ENCODE measurements at places on chromosomes 5 and 9.

GRCh38 chr5:38775218-38775840, 70.5 kb upstream of the OSMR start:
- no peak for DNase-seq

DNA sequence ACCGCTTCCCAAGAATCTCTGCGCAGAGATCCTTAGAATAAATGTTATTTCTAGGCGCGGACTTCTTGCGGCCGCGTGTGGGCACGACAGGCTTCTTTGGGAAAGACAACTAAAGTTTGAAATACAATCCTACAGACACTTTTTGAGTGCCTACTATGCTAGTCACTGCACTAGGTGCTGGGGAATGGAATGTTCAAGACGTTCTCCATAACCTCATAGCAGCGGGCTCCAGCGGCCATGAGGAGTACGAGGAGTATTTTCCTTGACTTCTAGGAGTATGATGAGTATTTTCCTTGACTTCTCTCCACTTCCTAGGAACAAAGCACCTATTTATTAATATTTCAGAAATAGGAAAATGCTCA, 636 bp upstream of the PWWP2A start:
- no peak for DNase-seq

- DNase-seq: no peak
Measured at GRCh38 chr9:97906236-97906831, 16.0 kb downstream of the TRMO start.

DNA sequence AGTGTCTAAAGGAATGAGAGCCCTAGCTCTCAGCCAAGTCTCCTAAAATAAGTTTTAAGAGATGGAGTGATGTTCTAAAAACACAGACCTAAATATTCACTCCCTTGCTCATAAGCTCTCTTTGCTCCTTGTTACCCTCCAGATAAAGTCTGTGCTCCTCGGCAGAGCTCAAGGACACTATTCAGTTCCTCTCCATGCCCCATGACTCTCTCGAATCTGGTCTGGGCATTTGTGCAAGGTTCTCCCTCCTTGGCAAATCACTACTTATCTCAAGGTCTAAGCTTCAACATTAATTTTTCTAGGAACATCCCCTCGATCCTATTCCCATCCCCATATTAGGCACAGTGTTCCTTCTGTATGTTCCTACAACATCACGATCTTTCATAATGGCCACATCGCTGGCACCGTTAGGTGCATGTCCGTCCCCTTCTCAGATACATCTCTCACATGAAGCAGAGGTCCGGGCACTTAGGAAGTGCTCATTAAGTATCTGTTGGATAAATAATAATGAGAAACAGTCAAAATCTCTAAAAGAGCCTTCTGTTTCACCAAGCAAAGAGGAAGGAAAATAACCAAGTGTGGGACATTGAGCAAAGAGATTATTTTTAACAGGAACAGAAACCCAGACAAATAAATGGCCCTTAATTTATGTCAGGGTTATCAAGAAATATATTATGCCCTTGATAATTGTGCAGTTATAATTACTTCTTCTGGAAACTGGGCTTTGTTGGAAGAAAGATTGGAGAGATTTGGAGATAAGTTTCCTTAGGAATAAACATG, 85.9 kb upstream of the HTR4 start:
- no peak for DNase-seq

GRCh38 chr9:26523577-26523976, 369.0 kb downstream of the CAAP1 start:
- no peak for DNase-seq

DNA sequence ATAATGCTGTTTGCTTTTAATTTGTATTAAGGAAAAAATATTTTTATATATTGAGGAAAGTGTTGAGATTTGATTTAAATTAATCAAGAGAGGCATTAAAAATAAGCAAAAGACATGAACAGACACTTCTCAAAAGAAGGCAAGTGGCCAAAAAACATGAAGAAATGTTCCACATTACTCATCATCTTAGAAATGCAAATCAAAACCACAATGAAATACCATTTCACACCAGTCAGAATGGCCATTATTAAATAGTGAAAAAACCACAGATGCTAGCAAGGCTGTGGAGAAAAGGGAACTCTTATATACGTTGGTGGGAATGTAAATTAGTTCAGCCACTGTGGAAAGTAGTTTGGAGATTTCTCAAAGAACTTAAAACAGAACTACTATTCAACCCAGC, 45.9 kb downstream of the RANBP17 start:
- DNase-seq: no peak

- DNase-seq: peak; percentile 28
Measured at GRCh38 chr9:3528451-3528850, 2.6 kb upstream of the RFX3 start.

GRCh38 chr5:42570966-42571960, 148.0 kb downstream of the GHR start:
- no peak for DNase-seq
